H4 (cell line): ENCODE measurements at places on chromosomes 6 and 20. TPM values are rescaled to one million over a fixed set of nuclear protein-coding genes. Genes with fewer than 3 reads are reported as not detected.

The BMP2 gene
- 0.97 and 1.1 TPM in 2 replicates for total RNA-seq

The TCF15 gene
- not detected in 2 replicates for total RNA-seq

The MYCT1 gene
- total RNA-seq: not detected in 2 replicates

The GPX5 gene
- not detected in 2 replicates for total RNA-seq

The PLCB1 gene
- 9.0 and 10.6 TPM in 2 replicates for total RNA-seq

The GABBR1 gene
- 3.8 and 3.9 TPM in 2 replicates for total RNA-seq

The ELOVL4 gene
- 2.9 and 4.5 TPM in 2 replicates for total RNA-seq

The TRDN gene
- total RNA-seq: 0.08 and 0.51 TPM in 2 replicates

The PFDN4 gene
- total RNA-seq: 147 and 169 TPM in 2 replicates

The CCDC170 gene
- not detected in 2 replicates for total RNA-seq

The NKX2-4 gene
- 1.1 and 1.8 TPM in 2 replicates for total RNA-seq

The TINAG gene
- total RNA-seq: not detected in 2 replicates

GRCh38 chr6:1325461-1326309, 13.8 kb downstream of the FOXQ1 start:
- peak; percentile 89 for DNase-seq

- DNase-seq: peak; percentile 63
Measured at GRCh38 chr6:6494677-6495076, 93.8 kb upstream of the LY86 start.

DNA sequence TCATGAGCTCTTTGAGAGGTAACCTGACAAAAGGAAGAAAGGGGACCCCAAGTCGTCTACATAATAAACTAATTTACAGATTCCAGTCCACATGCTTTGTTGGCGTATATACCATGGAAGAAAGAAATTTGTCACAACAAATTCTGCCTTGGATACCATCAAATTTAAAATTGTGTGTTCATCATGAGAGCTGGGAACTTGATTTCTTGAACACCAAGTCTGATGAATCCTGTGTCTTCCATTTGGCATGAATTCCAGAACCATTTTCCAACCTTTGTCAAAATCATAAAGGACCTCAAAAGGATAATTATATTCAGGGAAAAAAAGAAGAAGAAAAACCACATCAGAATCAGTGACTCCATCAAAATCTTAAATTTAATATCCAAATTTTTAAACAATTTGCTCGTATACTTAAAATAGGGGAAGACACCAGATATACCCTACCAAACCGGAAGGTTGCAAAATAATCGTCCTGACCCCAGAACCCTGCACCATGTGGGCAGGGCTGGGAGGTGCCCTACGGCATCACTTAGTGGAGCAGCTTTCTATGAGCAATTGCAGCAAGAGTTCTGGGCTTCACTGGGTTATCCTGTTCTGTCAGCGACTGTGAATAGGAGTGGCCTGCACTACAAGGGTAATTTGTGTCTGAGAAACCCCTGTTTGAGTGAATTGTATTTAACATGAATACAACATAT, 74.1 kb upstream of the INSM1 start:
- DNase-seq: no peak

DNA sequence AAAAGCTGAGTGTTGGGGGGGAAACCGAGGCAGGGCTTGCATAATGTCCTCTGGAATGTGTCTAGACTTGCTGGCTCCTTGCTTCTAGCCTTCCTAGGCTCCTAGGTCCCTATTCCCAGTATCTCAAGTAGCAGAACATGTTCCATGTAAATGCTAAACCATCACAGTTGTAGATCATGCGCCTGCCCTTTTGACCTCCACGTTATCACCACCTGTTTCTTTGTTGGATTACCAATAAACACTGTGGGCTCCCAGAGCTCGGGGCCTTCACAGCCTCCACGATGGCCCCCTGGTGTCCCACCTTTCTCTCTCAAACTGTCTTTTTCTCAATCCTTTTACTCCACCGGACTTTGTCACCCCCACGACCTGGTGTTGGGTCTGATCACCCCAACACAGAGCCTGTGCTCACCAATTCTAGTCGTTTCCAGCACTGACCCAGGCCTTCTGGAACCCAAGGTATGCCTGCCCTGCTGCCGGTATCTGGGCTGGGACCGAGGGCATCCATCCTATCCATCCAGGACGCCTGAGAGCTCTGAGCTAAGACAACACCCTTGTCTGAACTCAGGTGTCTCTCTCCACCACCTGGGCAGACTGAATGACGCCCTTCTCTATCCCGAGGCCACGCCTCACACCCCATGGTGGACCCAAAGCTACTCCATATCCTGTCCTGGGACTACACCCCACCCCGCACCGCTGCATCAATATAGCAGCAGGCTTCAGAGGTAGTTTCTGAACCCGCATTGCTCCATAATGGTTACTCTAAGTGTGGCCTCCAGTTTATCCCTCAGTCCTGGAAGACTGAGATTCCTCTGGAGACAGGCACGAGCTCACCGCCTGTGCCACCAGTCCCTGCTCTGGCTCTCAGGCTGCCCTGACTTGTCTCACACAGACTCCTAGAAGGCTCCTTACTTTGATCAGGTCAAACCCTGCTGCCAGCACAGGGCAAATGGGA, 9.3 kb upstream of the PRR18 start:
- DNase-seq: no peak

GRCh38 chr20:5651746-5652145, 98.5 kb upstream of the SHLD1 start:
- no peak for DNase-seq

DNA sequence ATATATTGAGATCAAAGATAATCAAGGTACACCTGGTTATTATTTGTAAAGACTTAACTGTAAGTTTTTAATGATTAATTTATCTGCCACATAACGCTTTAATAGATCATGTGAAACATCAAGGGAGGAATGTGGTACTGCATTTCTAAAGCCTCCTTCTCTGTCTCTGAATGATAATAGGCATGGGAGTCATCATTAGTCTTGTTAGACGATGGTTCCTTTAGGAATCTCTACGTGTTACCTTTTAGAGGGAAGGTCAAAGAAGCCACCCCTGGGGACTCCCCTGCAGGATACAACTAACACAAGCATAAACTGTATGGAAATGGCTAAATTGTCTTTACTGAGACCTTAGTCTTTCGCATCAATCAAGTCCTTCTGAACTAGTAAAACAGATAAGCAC, 173.6 kb upstream of the MCHR2 start:
- DNase-seq: no peak

GRCh38 chr6:45710304-45710821, 305.3 kb downstream of the CLIC5 start:
- peak; percentile 77 for DNase-seq

- DNase-seq: no peak
Measured at GRCh38 chr6:41256383-41256782, 28.2 kb downstream of the TREML4 start.

- DNase-seq: no peak
Measured at GRCh38 chr6:70412252-70413113, 825 bp upstream of the FAM135A start.

DNA sequence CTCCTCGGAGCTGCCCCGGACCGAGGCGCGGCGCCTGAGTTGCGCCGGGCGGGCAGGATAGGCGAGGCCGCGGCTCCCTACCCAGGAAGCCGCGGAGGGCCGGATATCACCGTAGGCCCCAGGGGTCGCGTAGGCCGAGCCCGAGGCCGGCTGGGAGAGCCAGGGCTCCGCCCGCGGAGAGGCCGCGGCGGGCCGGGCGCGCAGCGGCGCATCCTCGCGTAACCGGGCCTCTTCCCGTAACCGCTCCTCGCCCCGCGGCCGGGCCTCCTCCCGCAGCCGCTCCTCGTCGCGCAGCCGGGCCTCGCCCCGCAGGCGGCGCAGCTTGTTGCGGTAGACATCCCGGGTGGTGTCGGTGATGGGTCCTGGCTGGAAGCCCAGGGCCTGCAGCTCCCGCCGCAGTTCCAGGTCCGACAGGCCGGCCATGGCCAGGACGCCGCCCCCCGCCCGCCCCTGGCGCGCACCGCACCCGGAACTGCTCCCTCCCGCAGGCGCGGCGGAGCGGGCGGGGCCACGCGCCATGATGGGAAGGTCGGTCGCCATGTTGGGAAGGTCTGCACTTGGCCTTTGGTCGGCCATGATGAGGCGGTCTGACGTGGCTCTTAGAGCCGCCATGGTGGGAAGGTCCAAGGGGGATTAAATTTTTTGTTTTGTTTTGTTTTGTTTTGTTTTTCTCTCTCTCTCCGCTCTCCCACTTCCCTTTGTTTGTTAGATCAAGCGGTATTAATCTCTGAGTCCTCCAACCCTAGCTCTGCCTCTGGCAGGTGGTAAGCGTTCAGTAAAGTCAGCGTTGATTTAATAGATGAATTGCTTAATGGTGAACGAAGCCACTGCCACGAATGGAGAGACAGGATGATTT, at the start of gene LEMD2:
Gene LEMD2 (minus strand): TSS at position 437 of the 856 bp plus-strand sequence. CDS start 14 bp downstream, at position 423.
- DNase-seq: peak; percentile 92

GRCh38 chr6:108331982-108332381, 37.1 kb downstream of the AFG1L start:
- DNase-seq: no peak

GRCh38 chr6:154170106-154170505, 131.1 kb downstream of the OPRM1 start:
- DNase-seq: no peak

DNA sequence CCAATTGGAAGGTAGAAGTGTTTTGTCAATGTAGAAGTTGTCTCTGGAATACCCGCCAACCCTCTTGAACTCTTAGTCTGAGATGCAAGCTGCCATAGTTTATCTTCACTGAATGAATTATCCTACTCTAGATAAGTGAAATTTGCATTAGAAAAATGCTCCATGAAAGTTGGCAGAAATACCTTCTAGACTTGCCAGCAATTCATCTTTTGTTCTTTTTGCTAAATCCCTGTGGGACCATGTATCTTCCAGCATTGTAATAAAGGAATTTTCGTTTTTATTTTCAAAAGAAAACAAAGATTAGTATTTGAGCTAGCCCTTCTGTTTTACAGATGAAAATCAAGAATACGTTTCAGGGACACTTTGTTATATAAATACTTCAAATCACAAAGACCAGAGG, 244.2 kb downstream of the CBLN4 start:
- DNase-seq: no peak

DNA sequence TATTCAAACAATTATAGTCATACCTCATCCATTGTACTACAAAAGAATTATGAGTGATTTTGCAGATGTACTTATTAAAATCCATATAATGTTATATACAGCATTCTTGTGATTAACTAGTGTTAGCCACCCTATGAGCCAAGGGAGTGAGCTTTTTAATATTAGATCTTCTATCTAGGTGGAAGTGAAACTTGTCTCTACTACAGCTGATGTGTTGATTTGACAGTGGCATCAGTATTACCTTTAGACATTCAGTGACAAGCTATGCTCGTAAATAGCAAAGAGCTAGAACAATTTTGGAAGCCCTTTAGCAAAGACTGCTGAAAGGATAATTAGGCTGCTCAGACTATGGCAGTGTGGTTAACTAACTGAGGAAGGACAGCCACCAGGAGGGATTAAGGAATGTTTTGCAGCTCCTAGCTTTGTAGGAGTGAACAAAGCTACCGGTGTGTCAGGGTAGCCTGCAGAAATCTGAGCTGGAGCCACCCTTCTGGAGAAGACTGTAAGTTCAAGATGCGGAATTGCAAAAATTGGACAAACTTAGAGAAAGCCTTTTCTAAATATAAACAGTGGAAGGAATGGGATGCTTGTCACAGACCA, 73.7 kb downstream of the AFG1L start:
- DNase-seq: no peak

DNA sequence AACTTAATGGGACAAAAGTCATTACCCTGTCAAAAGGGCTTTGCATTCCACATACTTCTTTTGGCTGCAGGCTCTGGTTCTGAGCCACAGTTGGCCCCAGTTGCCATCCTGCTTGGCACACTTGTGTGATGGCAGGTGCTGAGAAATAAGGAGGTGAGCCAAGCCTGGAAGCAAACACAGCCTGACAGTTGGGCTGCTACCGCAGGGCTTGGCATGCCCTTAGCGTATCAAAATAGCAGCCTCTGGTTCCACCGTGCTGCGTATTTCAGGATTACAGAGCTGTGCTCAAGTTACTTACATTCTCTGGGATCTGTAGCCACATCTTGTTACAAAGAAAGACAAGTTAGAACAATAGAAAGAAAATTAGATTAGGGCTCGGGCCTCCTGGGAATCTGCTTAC, 11.1 kb downstream of the MTHFD1L start:
- DNase-seq: no peak
